ENCODE measurements at places on chromosomes 13 and 19.

DNA sequence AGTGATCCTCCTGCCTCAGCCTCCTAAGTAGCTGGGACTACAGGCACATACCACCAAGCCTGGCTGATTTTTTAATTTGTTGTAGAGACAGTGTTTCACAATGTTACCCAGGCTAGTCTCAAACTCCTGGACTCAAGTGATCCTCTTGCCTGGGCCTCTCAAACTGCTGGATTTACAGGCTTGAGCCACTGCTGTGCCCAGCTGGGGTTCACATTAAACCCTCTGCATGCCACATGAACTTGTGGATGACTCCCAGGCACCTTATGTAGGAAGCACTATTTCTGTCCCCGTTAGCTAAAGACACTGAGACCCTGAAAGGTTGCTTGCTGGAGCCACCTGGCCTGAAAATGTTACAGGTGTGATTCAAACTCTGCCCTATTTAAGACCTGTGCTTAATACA lies 10.5 kb downstream of the MYH14 start:
- no peak for DNase-seq

- no peak for DNase-seq
Observed at GRCh38 chr19:3068071-3068470, 5.8 kb upstream of the TLE5 start.

DNA sequence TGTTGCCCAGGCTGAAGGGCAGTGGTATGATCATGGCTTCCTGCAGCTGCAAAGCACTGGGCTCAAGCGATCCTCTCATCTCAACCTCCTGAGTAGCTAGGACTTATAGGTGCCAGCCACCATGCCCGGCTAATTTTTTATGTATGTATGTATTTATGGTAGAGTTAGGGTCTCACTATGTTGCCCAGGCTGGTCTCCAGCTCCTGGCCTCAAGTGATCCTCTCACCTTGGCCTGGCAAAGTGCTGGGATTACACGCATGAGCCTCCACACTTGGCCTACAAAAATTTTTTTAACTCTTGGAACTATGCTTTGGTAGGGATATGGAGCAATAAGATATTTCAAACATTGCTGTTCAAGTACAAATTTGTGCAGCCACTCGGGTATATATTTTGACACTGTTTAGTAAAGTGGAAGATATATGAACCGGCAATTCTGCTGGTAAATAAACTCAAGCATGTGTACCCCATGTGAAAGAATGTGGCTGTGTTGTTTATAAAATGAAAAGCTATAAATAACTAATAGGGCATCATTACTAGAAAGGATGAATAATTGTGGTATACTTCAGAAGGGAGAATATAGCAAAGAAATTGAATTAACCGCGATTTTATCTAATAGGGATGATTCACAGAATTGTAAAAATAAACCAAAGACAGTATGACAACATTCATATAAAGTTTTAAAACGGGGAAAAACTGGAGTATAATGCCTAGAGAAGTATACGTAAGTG lies 1.1 kb downstream of the ZNF566 start:
- no peak for DNase-seq

DNA sequence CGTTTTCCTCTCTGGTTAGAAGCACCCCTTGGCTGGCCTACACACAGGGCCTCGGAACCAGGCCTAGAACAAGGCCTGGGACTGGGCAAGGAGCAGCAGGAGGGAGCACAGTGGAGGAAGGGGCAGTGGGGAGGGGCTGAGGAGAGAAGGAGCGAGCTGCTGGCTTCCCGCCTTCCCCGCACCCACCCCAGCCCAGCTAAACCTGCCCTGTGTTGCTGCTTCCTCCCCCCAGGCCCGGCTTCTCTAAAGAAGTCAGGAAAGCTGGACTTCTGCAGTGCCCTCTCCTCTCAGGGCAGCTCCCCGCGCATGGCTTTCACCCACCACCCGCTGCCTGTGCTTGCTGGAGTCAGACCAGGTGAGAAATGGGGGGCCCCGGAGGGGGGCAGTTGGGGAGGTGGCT lies 24.3 kb downstream of the LYL1 start:
- DNase-seq = no peak

All from tibial nerve (tissue), 4 donors.